RPMI7951 (cell line): ENCODE measurements at places on chromosomes 2 and 18. TPM values are rescaled to one million over a fixed set of nuclear protein-coding genes. Genes with fewer than 3 reads are reported as not detected.

Gene UGT1A5
- not detected in 2 replicates for total RNA-seq

Gene XIRP2
- 0.10 and 0.12 TPM in 2 replicates for total RNA-seq

Gene MFSD2B
- total RNA-seq: 0.24 TPM in 1 of 2 replicates, not detected in the other

Gene ACOXL
- not detected in 2 replicates for total RNA-seq

Gene PASK
- total RNA-seq: 4.8 and 6.3 TPM in 2 replicates

Gene CNTNAP5
- total RNA-seq: not detected in 2 replicates

Gene EVA1A
- total RNA-seq: 68.7 and 95.4 TPM in 2 replicates

Gene ALPP
- not detected in 2 replicates for total RNA-seq

Gene SLC35F5
- 89.0 and 130 TPM in 2 replicates for total RNA-seq

Gene GNAL
- not detected in 2 replicates for total RNA-seq

Gene ANKRD62
- not detected in 2 replicates for total RNA-seq

Gene POTEI
- total RNA-seq: not detected in 2 replicates

Gene NLRC4
- not detected in 2 replicates for total RNA-seq

Gene GKN2
- total RNA-seq: not detected in 2 replicates

Gene FZD7
- total RNA-seq: 29.4 and 32.4 TPM in 2 replicates

Gene NT5C1B
- total RNA-seq: not detected in 2 replicates

Gene NEU2
- total RNA-seq: not detected in 2 replicates

Gene CXCR1
- total RNA-seq: not detected in 2 replicates

Gene KLHL14
- total RNA-seq: not detected in 2 replicates

Gene ADRA2B
- total RNA-seq: not detected in 2 replicates

Gene GAD1
- total RNA-seq: 3.9 and 6.7 TPM in 2 replicates

Gene SERPINB3
- total RNA-seq: 0.20 TPM in 1 of 2 replicates, not detected in the other

Gene CROCC2
- 0.12 TPM in 1 of 2 replicates, not detected in the other for total RNA-seq

Gene AOX1
- 26.8 and 27.5 TPM in 2 replicates for total RNA-seq

Gene TBR1
- total RNA-seq: under 0.01 TPM in 1 of 2 replicates, not detected in the other

Gene PIK3C3
- total RNA-seq: 42.3 and 43.0 TPM in 2 replicates

Gene ALK
- total RNA-seq: 0.12 and 0.29 TPM in 2 replicates

Gene SLC9A4
- not detected in 2 replicates for total RNA-seq

Gene SRD5A2
- total RNA-seq: not detected in 2 replicates

Gene LYPD6
- 16.1 and 19.5 TPM in 2 replicates for total RNA-seq

Gene IGFBP5
- total RNA-seq: 22.4 and 25.0 TPM in 2 replicates

Gene KCNS3
- total RNA-seq: 44.5 and 52.8 TPM in 2 replicates

Gene TSHZ1
- 7.6 and 8.4 TPM in 2 replicates for total RNA-seq

Gene CCL20
- total RNA-seq: 2.2 and 3.8 TPM in 2 replicates

Gene SLC8A1
- total RNA-seq: 6.4 and 8.5 TPM in 2 replicates

Gene SPR
- total RNA-seq: 26.6 and 30.7 TPM in 2 replicates

Gene MYO3B
- 0.12 TPM in 1 of 2 replicates, not detected in the other for total RNA-seq

Gene PJVK
- 0.59 TPM in 1 of 2 replicates, not detected in the other for total RNA-seq

Gene STPG4
- not detected in 2 replicates for total RNA-seq

Gene PLCD4
- 8.5 and 10.2 TPM in 2 replicates for total RNA-seq

Gene C18orf32
- 22.0 and 27.9 TPM in 2 replicates for total RNA-seq

Gene RPRM
- total RNA-seq: not detected in 2 replicates
